ENCODE measurements at places on chromosomes 16 and 17.

GRCh38 chr16:12971241-12971640 is 69.8 kb downstream of the SHISA9 start:
- peak; percentile 33 for DNase-seq

DNA sequence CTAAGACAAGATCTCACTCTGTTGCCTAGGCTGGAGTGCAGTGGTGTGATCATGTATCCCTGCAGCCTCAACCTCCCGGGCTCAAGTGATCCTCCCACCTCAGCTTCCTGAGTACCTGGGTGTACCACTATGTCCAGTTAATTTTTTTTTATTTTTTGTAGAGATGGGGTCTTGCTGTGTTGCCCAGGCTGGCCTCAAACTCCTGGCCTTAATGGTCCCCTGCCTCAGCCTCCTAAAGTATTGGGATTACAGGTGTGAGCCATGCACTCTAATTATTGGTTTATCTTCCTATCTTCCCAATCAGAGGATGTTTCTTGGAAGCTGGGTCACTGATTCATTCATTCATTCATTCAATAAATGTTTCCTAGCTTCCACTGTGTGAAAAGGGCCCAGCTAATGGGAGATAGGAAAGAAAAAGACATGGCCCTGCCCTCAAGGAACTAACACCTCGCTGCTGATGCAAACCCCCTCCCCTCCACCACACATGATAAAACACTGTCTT is 8.5 kb downstream of the ASPHD1 start:
- DNase-seq = no peak

GRCh38 chr17:8354236-8354635 is 14.6 kb downstream of the ODF4 start:
- DNase-seq = no peak

- DNase-seq = no peak
Observed at GRCh38 chr16:11429823-11430222, 84.6 kb downstream of the RMI2 start.

GRCh38 chr17:13244513-13244912 is 226.7 kb upstream of the ELAC2 start:
- DNase-seq = no peak

DNA sequence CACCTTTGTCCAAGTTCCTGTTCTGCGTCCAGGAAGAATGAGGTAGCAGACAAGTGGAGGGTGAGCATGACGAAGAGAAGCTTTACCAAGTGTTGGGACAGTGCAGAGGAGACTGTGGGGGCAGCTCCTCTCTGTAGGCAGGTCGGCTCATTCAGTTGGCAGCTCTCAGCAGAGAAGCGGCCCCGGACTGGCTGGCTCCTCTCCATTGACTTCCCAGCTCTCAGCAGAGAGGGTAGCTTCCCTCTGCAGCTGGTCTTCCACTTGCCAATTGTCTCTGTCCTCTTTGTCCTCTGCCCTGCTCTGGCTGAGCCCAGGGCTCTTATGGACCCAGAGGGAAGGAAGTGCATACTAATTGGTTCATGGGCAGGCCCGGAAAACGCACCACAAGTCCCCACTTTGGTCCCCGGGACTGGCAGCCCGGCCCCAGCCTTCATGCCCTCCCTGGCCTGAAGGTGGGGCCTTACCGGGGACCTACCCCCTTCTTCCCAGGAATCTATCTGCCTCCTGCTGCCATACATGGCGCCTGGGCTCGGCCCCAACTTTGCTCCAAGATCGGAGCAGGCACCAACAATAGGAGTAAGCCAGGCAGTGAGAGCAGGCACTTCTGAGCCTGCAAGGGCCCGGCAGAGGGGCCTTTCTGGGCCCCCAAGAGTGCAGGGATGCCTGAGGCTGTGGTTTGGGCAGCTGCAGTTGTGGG is 10.1 kb downstream of the KCTD5 start:
- no peak for DNase-seq

DNA sequence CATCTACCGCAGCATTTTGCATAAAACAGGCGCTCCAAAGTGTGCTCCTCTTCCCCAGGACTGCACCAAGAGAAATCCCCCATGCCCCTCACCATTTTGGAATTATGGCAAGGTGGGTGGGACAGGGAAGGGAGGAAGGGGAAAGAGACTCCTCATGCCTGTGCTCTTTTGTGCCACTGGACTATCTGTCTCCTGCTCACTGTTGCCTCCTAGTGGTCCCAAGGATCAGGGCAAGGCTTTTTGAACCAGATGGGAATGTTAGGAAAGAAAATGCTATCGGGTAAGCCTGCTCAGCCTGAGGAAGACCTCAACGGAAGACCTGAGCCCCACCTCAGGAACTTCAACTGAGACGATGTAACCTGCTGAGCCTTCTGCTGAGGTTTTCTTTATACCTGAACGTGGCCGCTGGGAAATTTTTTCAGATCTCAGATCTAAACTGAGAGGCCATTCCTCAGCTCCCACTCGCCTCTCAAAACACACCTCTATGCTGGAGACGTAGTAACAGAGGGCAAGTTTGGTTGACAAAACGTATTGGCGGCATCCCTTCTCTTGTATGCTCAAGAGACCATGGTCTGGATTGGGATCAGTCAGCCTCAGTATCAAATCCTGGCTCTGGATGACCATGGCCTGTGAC is 58.3 kb downstream of the SPACA3 start:
- DNase-seq = peak; percentile 49

- no peak for DNase-seq
Observed at GRCh38 chr17:238071-238963, 56.9 kb upstream of the DOC2B start.

DNA sequence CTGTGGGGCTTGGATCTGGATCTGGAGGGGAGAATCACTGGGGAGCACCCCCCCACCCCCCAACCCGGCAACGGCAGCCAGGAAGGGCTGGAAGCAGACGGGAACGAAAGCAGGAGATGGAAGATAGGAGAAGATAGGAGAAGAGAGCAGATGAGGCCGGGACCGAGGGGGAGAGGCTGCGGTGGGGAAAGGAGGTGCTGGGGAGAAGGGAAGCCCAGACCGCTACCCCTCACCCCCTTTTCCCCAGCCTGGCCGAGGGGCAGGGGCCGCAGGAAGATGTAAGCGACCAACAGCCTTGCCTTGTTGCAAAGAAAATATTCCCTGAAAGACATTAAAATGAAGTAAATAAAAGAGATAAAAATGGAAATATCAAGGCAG is 26.8 kb upstream of the CBFA2T3 start:
- DNase-seq = no peak

- DNase-seq = no peak
Observed at GRCh38 chr16:9185381-9185780, 93.9 kb downstream of the HAPSTR1 start.

GRCh38 chr17:46072998-46073397 is 73.9 kb downstream of the STH start:
- peak; percentile 94 for DNase-seq

- no peak for DNase-seq
Observed at GRCh38 chr17:6422654-6423241, 12.2 kb downstream of the AIPL1 start.

DNA sequence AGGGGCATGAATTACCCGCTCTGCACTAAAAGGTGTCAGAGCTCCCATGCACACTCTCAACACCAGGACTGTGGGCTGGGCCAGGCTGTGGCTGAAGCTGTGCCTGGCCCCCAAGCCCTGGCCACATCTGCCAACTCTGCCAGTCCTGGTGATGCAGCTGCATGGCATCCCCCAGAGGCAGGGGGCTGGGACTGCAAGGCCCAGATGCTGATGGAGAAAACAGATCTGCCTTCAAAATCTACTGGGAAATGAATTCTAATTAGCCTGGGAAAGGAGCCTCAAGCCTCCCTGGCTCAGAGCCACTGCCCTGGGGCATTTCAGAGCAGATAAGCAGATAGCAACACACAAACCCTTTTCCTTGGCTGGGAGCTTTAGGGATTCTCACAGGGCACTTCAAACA is 3.4 kb downstream of the CHST6 start:
- no peak for DNase-seq

DNA sequence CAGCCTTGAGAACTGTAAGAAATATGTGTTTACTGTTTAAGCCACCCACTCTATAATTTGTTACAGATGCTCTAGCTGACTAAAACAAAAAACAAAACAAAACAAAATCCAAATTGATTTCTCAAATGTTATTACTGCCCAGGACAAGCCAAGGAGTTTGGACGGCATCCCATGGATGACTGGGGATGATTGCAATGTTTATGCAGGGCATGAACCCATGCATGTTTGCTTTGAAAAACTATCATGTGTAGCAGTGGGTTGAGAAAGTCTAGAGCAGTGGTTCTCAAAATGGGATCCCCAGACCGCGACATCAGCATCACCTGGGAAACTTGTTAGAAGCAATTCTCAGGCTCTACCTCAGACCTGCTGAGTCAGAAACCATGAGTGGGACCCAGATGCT is 223.2 kb upstream of the PSMD7 start:
- DNase-seq = peak; percentile 20

GRCh38 chr17:80008383-80008840 is 27.3 kb downstream of the TBC1D16 start:
- peak; percentile 46 for DNase-seq

- DNase-seq = peak; percentile 87
Observed at GRCh38 chr16:49652456-49653172, 203.3 kb downstream of the ZNF423 start.

- DNase-seq = no peak
Observed at GRCh38 chr17:43549496-43549895, 3.4 kb upstream of the ETV4 start.

DNA sequence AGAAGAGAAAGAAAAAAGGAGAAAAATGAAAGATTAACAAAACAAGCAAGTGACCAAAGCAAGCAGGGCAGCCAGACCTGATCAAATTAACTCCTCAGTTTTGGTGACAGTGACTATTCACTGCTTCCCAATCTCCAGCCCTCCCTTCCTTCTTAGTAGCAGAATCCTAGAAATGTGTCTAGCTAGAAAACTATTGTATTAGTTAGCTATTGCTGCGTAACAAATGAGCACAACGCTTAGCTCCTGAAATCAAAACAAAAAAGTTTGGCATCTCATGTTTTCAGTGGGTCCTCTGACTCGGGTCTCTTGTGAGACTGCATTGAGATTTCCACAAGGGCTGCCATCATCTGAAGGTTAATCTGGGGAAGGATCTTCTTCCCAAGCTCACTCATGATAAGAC is 213.9 kb downstream of the PARN start:
- DNase-seq = no peak

- peak; percentile 70 for DNase-seq
Observed at GRCh38 chr16:4123616-4124300, 7.5 kb upstream of the ADCY9 start.

- DNase-seq = no peak
Observed at GRCh38 chr16:79587296-79587695, 13.2 kb downstream of the MAF start.

DNA sequence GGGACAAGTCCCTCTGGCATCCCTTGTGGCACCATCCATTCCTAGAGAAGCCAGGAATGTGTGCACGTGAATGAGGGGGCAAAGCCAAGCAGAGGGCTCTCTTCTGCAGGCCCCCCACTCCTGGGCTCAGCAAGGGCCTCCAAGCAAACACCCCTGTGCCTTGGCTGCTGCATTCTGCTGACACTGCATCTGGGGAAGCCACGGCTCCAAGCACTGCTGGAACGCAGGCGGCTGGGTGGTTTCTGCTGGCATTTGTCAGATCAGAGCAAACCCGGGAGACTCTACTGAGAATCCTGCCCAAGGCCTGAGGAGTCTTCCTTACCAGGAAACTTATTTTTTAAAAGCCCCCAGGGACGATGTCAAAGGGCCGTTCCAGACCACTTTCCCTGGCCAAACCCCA is 23.3 kb downstream of the ATP6V0D1 start:
- peak; percentile 24 for DNase-seq

Data from fibroblast of skin of back (primary cell).